HS-27A (cell line): ENCODE measurements at places on chromosomes 16 and 17.

DNA sequence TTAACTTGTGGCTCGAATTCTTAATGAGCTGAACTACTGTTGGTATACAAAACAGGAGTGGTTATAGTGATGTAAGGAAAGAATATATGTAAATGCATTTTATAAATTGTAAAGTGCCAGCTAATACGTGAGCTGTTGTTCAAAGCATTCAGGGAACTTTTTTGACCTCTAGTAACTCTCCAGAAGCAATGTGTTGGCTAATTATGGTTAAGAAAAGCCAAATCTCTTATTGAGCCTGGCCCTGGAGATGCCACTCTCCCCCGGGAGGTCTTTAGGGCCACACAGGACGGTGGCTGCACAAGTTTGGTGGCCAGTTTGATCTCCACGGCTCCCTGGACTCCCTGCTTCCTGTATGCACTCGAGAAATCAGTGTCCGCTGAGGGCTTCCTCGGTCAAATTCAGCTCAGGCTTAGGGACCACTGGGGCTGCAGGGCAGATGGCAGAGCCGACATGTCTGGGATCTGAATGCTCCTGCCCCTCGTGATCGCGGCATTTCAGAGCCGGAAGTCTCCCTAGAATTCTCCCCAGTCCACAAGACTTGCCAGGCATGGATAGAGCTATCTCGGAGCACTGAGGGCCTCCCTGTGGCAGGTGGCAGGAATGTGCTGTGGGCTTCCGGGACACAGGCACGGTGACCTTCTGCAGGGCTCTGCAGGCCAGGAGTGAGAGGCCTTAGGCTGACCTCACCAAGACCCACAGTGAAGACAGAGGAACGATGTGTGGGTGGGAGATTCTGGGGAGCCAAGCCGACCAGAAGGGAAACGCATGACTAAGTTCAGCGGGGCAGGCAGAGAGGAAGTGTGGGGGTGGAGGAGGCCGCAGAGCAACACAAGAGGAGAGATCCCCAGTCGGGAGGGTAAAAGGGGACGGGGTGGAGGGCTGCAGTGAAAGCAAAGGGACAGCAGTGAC lies 18.6 kb upstream of the PITPNM3 start:
- DNase-seq = no peak

DNA sequence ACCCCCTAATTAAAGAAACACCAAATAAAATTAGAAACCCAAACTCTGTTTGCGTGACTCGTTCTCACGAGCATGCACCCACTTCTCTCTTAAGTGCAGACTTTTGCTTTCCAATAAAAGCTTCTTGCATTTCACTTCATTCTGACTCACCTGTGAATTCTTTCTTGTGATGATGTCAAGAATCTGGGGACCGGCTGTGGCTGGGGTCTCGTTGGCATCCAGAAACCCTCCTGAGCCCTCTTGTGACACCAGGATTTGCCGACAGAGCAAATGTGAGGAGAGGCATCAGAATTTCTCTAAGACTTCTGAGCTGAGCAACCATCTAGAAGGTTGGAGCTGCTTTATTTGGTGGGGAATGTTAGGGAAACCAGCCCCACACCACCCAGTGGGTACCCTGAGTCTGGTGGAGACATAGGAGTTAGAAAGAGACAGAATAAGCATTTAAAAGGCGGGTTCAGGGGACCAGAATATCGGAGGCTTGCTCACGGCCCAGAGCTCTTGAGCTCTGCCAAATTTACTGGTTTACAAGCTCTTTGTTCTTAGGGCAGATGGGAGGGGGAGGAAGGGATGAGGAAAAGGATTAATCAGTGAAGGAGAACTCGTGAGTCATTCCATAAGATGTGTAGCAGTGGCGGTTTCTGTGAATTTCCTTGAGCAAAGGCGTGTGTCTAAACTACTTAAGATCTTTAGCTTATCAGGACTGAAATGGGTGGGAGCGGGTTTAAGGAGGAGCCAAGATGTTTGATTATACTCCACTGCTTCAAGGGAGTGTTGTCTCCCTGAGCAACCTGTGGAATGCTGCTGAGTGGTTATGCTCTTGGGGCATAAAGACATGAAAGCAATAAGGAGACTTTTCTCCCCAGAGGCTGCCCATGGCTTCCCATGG lies 24.2 kb upstream of the TMC5 start:
- no peak for DNase-seq

GRCh38 chr17:6936370-6937028 lies 59.4 kb upstream of the ALOX12 start:
- no peak for DNase-seq

GRCh38 chr17:62912363-62912762 lies 53.7 kb upstream of the TANC2 start:
- DNase-seq = no peak

DNA sequence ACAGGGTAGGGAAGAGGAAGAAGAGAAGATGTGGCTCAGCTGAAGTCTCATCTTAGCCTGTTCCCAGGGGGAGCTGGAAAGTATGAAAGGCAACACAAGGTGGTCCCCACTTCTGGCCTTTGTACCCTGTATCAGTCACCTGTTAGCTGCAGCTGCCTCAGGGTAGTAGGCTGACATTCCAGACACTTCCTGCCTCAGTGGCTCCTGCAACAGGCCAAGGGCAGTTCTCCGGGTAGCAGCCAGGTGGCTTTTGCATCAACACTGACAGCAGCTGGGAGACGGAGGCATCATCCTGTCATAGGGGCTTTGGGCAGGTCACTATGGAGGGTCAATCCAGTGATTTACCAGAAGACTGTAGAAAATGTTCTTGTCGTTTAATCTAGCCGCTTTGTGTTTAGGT lies 124.0 kb downstream of the RGS9 start:
- DNase-seq = no peak

DNA sequence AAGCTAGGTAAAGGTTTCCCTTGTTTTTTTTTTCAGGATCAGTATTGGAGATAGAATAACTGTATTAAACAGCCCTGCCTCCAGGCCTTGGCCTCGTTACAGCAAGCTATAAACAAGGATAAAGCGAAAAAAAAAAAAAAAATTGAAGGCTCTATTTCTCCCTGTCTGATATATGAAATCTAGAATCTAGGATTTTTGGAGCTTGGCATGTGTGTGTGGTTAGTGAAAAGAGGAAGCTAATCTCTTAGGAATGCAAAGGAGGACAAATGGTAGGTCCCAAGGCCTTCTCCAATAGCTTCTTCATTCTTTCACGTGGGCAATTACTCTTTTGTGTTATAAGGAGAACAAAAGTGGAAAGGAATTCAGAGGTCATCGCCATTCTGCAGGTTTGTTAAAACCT lies 470.3 kb downstream of the TMEM114 start:
- no peak for DNase-seq

- DNase-seq = no peak
Measured at GRCh38 chr17:32488604-32489180, 1.9 kb downstream of the CDK5R1 start.

DNA sequence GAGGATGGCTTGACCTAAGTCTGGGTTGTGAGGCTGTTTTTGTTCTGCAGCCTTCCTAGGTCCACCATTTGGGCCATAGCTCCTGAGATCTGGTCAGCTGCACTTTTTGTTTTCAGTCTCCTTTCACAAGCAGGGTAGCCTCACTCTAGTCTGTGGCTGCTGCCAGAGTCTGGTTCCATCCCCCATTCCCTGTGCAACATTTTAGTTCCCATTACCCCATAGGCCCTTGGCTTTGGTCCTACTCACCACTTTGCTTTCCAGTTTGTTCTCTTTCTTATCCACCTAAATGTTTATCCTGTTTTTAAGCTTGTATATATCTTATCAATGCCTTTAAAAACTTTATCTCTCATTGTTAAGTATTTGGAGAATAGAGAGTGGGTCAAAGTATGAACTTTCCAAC lies 6.5 kb upstream of the XYLT2 start:
- no peak for DNase-seq

- DNase-seq = no peak
Measured at GRCh38 chr16:81445966-81446906, 1.6 kb downstream of the CMIP start.

DNA sequence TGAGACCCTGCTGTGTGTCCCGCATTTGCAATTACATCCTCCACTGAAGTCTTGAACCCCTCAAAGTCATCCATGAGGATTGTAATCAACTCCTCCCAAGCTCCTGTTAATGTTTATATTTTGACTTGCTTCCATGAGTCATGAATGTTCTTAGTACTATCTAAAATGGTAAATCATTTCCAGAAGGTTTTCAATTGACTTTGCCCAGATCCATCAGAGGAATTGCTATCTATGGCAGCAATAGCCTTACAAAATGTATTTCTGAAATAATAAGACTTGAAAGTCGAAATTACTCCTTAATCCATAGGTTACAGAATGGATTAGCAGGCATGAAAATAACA lies 2.5 kb upstream of the C16orf87 start:
- DNase-seq = no peak

DNA sequence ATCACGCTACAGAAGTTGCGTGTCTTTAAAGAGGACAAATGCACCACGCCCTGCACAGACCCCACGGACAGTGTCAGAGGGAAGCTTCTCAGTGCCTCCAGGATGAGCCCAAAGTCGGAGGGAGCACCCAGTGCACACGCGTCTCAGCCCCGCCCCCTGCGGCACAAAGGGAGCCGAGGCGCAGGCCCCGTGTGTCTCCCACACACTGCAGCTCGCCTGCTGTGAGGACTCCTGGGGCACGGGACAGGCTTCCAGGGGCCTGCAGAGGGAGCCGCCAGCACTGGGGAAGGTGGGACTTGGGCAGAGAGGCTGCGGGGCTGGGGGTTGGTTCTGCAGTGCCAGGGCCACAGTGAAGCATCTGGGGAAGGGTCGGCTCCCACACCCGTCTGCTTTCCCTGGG lies 77.4 kb downstream of the LMF1 start:
- DNase-seq = no peak

- no peak for DNase-seq
Measured at GRCh38 chr16:31179219-31179746, 656 bp upstream of the FUS start.

DNA sequence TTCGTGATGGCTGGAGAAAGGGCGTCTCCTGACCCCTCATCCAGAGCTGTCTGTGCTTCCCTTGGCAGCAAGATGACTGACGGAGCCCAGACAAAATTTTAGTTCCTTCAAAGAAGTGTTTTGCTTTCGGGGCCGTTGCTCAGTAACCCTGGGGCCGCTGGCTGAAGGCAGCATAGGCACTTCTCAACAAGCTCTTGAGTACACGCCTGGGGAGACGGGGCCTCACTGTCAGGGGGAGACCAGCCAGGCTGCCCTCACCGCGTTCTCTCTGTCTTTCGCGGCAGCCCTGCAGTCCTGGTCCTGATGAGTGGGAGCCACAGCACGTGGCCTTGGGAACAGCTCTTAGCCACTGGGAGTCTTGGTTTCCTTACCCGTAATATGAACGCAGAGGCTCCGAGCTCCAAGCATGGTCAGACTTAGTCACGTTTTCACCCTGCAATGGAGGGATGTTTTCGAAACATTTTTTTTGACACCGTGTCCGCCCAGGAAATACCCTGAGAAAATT lies 86.0 kb downstream of the IRF8 start:
- DNase-seq = no peak

GRCh38 chr16:67529582-67530012 lies 968 bp downstream of the RIPOR1 start:
- no peak for DNase-seq

DNA sequence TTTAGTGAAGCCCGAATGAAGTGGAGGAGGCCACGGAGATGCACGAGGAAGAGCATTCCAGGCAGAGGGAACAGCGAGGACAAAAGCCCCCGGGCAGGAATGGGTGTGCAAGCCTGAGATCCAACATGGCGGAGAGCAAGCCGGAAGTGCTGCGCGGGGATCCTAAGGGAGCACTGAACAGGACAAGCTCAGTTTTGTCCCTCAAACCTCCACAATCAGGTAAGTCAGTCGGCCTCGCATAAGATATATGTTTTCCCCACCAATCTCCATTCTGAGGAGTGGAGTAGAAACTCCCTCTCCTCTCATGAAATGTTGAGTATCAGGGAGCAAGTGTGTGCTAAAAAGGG lies 32.9 kb upstream of the USP22 start:
- no peak for DNase-seq

GRCh38 chr17:75676461-75676860 lies 9.3 kb downstream of the SAP30BP start:
- DNase-seq = no peak

- no peak for DNase-seq
Measured at GRCh38 chr16:5982979-5983378, 885.4 kb upstream of the EEF2KMT start.

DNA sequence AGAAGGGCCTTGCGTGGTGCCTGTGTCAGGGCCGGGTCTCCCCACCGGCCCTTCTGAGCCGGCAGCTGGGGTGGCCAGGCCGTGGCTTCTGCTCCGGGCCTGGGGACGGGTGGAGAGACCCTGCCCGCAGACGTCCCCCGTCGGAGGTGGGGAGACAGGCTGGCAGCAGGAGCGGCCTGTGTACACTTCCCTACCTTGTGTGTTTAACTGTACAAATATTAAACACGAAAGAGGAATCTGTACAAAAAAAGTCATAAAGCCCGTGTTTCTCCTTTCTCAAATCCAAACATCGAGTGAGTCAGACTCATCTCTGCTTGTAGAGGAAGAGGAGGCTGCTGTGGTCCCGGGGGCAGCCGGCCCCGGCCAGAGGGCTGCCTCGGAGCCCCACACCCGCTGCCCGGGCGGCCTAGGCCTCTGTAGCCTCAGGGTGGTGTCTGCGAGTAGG lies 2.0 kb downstream of the CACNA1H start:
- no peak for DNase-seq

DNA sequence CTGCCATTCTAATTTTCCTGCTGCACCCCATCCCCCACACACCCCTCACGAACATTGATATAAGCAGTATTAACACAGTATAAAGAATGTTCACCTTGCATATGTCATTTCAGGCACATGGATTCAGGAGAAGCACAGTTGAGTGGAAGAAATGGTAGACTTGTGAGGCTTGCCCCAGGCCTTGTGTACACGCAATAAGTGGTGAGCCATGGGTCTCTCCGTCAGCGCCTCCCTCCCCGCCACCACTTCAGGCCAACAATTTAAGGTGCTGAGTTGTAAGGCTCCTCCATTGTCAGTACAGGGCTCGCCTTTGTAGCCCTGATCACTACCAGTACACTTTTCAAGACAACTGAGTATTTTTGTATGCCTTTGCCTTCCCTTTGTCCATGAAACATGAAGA lies 12.2 kb upstream of the CLEC18C start:
- DNase-seq = no peak

GRCh38 chr16:82626791-82627261 lies at the start of gene CDH13:
CDH13 (plus strand) TSS chr16:82626969.
- DNase-seq = no peak

DNA sequence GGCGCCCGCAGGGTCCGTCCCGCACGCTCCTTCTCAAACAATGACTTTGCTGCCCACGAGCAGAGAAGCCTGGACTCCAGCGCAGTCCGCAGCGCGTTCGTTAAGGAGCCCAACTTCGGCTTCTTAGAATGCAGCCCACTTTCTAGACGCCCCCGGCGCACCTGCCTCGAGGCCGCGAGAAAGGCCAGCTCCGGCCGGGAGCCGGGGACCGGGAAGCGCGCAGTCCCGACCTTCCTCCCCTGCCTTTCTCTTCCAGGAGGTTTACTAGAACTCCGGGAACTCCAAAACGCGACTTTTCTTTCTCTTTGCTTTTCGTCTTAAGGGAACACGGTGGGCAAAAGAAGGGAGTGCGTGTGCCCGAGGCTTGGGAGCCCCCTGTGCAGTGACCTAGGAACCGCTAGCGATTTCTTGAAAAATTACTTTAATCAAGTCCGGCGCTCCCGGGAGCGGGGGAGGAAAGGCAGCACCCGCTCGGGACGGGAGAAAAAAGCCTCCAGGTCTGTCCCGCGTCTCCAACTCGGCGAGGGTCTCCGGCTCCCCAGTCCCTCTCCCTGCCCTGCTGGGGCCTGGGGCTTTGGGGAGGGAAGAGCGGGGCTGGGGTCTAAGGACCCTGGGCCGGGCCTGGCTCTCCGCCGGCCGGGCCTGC lies 2.6 kb downstream of the HNF1B start:
- no peak for DNase-seq

- no peak for DNase-seq
Measured at GRCh38 chr17:56899403-56899802, 14.4 kb downstream of the TRIM25 start.
